ENCODE measurements at places on chromosomes 5 and 9. TPM values are rescaled to one million over a fixed set of nuclear protein-coding genes. Genes with fewer than 3 reads are reported as not detected.
A peak's percentile ranks its signal among the peaks of the same experiment; 100 is the strongest.

Gene PCDHGC4
- polyA plus RNA-seq = 1.7 TPM

Gene SOX30
- 1.0 TPM for polyA plus RNA-seq

Gene ZFP37
- polyA plus RNA-seq = 3.3 TPM

DNA sequence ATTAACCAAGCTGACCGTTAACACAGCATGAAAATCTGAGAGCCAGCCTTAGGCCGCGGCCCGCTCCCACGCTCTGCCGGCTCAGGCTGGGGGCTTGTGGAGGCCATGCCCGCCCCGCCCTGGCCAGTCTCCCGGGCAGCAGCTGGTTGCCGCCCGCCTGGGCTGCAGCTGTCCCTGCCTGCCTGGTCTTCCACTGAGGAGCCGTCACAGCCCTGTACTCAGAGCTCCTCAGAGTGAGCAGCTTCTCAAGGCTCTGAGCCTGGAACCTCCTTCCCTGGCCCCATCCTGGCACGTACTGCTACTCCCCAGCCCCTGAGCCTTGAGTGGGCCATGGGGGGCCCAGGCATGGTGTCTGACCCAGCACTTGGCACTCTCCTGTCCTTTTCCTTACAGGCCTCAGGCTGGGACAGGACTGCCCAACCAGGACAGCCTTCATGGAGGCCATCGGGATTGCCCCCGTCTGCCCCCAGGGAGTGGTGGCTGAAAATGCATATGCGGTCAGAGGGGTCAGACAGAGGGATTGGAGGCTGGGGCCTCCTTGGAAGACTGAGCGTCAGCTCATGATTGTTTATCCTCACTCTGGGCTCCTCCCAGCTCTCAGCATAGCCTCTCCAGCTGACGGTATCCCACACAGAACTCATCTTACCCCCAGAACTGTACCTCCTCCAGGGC, 11.9 kb downstream of the FGFR4 start:
- DNase-seq = peak; percentile 70

GRCh38 chr5:38830521-38831051, 15.2 kb upstream of the OSMR start:
- no peak for DNase-seq

DNA sequence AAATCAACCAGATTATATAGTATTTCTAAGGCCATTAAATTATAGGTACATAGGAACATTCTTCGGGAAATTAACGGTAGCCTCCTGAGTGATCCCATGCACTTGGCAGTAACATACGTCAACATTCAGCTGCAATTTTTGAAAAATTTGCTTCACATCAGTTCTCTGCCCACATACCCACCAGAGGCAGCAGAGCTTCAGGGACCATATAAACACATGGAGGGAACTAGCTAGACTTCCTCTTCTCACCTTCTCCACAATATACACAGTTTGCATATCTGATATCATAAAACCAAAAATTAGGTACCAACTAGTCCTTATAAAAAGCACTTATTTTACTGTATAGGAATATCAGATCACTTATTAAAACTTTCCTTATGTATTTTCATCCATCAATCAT, 4.8 kb downstream of the PSIP1 start:
- DNase-seq = no peak

- DNase-seq = peak; percentile 17
These were observed 8.1 kb upstream of the C5orf24 start for GRCh38 chr5:134837530-134838181.

GRCh38 chr5:61290791-61291210, 41.3 kb upstream of the ZSWIM6 start:
- DNase-seq = peak; percentile 44

All from large intestine (tissue), 12 donors.